Umbilical cord (tissue), 2 donors: ENCODE measurements at places on chromosomes 6 and 20. TPM values are rescaled to one million over a fixed set of nuclear protein-coding genes. Genes with fewer than 3 reads are reported as not detected.

DNA sequence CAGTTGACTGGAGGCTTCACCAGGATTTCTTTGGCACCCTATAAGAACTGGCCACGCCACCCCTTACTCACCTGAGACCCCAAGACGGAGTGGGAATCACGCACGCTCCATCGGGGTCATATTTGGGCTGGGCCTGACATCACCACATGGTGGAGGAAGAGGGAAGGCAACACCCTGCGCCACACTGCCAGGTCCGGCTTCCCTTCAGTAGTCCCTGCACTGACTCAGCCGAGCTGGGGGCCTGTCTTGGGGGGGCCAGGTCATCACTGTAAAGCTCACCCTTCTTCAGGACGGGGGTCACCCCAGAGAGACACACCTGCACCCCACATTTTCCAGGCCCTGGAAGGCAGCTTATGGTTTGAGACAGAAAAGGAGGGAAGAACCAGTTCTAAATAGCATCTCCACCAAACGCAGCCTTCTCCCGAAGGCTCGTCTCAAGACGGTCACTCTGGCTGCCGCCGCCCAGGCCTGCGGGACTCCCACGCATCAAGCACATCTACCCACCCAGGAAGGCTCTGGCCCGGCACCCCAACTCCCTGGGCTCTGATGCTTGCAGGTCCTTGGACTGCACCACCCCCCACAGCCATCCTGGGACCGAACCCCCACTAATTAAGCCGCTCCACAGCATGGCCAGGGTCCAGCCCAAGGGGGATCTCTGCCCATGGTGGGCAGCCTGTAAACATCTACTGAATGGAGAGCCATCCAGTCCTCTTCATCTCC, 51.8 kb downstream of the GINS1 start:
- no peak for DNase-seq

- DNase-seq: peak; percentile 34
Observed at GRCh38 chr6:36463676-36464075, 20.9 kb downstream of the KCTD20 start.

GRCh38 chr6:144607998-144608735, 323.0 kb downstream of the UTRN start:
- no peak for DNase-seq

Gene ADGRF1
- 4.6 TPM for total RNA-seq

DNA sequence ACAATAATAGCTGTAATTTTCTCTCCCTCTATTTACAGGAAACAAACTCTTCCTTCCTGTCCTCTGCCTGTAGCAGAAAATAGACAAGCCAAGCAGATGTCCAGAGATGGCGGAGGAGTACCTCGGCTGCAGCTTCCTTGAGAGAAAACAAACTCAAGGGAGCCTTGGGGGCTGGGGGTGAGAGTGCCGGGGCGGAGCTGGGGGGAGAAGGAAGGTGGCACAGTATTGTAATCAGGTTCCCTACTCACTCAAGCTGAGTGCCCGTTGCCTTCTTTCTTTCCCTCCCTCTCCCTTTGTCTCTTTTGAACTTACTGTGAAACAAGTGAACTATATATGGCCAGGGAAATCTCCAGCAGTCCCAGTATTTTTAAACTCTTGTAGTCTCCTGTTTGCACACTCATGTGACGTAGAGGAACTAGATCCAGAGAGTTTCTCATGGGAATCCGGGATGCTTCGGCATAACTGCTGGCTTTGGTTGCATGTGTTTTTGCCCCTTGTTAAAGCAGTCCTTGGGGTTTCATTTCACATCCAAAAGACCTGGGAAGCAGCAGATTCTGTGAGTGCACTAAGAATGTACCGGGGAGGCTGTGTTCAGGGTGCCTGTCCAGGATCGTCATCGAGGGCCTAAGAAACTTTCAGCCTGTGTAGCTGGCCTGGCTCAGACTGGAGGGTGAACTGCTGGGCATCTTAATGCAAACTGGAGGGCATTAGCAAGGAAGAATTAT, 44.6 kb upstream of the HDDC2 start:
- DNase-seq: peak; percentile 57

- no peak for DNase-seq
Observed at GRCh38 chr6:162088091-162088490, 639.5 kb downstream of the PRKN start.

Gene C20orf202
- total RNA-seq: 1.2 TPM
